ENCODE measurements at places on chromosomes 2 and 18.

DNA sequence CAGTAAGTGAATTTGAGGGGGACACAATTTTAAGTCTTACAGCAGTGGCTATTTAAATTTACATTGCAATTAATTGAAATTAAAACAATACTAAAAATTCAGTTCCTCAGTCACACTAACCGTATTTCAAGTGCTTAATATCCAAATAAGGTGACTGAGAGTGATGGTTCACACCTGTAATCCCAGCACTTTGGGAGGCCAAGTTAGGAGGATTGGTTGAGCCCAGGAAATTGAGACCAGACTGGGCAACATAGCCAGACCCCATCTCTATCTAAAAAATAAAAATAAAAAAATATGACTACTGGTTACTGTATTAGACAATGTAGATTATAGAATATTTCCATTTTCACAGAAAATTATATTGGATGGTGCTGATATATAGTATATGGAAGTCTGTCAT is 79.0 kb downstream of the BMPR2 start:
- H3K4me1 ChIP-seq, result peaks cover 4% of the 10 kb centered on the region
- peaks cover 21% of the 10 kb centered on the region for H3K36me3 ChIP-seq
- H3K4me3 ChIP-seq, result no peak overlapping the region
- H3K27ac ChIP-seq, result no peak overlapping the region
- no peaks in the 10 kb centered on the region for H3K27me3 ChIP-seq

- no peak overlapping the region for H3K27ac ChIP-seq
- no peaks in the 10 kb centered on the region for H3K27me3 ChIP-seq
- H3K36me3 ChIP-seq, result no peaks in the 10 kb centered on the region
- H3K4me1 ChIP-seq, result peaks cover 2% of the 10 kb centered on the region
- no peak for DNase-seq
These were observed 308.3 kb upstream of the EPAS1 start for GRCh38 chr2:45988879-45989278.

- H3K27me3 ChIP-seq, result no peaks in the 10 kb centered on the region
- no peak overlapping the region for H3K4me3 ChIP-seq
- no peak overlapping the region for H3K27ac ChIP-seq
- peaks cover 15% of the 10 kb centered on the region for H3K4me1 ChIP-seq
These were observed 13.5 kb upstream of the ZAP70 start for GRCh38 chr2:97699765-97700444.

DNA sequence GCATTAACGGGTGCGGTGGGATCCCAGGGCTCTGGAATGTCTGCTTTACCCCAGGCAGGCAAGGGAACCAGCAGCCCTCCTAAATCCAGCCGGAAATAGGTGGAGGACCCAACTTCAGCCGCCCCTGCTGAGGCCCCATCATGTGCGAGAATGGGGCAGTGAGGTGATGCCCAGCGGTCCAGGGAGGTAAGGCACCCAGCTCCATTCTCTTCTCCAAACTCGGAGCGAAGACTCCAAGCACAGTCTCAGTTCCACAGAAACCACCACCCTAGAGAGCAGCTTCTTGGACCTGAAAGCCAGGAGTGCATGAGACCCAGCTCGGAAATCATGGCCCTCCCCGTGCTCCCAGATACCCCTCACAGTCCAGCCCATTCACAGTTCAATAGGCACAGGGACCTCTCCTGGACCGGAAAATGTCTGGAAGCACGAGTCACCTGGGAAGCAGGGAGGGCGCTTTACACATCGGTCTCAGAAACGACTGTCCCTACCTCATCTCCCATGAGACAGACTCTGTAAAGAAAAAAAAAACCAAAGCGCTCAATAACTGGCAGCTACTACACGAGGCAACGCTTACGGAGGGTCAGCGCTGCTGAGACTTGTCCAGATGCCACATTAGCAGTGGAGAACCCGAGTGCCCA is 2.0 kb downstream of the SDC1 start:
- no peaks in the 10 kb centered on the region for H3K27me3 ChIP-seq
- peaks cover 34% of the 10 kb centered on the region for H3K4me1 ChIP-seq
- H3K4me3 ChIP-seq, result peak overlapping the region; percentile 73
- no peaks in the 10 kb centered on the region for H3K36me3 ChIP-seq

GRCh38 chr2:64106481-64106880 is 37.7 kb downstream of the PELI1 start:
- H3K4me3 ChIP-seq, result no peak overlapping the region
- peak overlapping the region; percentile 86 for H3K27ac ChIP-seq
- DNase-seq, result no peak
- peaks cover 11% of the 10 kb centered on the region for H3K36me3 ChIP-seq
- H3K27me3 ChIP-seq, result no peaks in the 10 kb centered on the region
- H3K4me1 ChIP-seq, result peaks cover 56% of the 10 kb centered on the region

GRCh38 chr2:120624738-120625446 is 110.8 kb upstream of the GLI2 start:
- no peak overlapping the region for H3K4me3 ChIP-seq
- no peaks in the 10 kb centered on the region for H3K4me1 ChIP-seq
- H3K36me3 ChIP-seq, result no peaks in the 10 kb centered on the region
- H3K27me3 ChIP-seq, result peaks cover 27% of the 10 kb centered on the region
- H3K27ac ChIP-seq, result no peak overlapping the region

- peaks cover 9% of the 10 kb centered on the region for H3K36me3 ChIP-seq
- no peaks in the 10 kb centered on the region for H3K4me1 ChIP-seq
- no peak for DNase-seq
- no peak overlapping the region for H3K4me3 ChIP-seq
These were observed 127.7 kb downstream of the RHBDD1 start for GRCh38 chr2:226963528-226963927.

GRCh38 chr2:205103699-205104098 is 558.4 kb downstream of the PARD3B start:
- H3K27me3 ChIP-seq, result no peaks in the 10 kb centered on the region
- no peaks in the 10 kb centered on the region for H3K4me1 ChIP-seq
- peaks cover 7% of the 10 kb centered on the region for H3K36me3 ChIP-seq
- H3K4me3 ChIP-seq, result no peak overlapping the region

Data from mesothelial cell of epicardium (in vitro differentiated cells).